Posterior vena cava (tissue), 2 donors: ENCODE measurements at places on chromosomes 1 and 21. TPM values are rescaled to one million over a fixed set of nuclear protein-coding genes. Genes with fewer than 3 reads are reported as not detected.

ARHGEF16 gene
- 0.29 TPM for total RNA-seq

LCE3D gene
- not detected for total RNA-seq

HSD3B2 gene
- not detected for total RNA-seq

RNU1-3 gene
- 18,986 TPM for total RNA-seq

IL24 gene
- total RNA-seq: not detected

DNA sequence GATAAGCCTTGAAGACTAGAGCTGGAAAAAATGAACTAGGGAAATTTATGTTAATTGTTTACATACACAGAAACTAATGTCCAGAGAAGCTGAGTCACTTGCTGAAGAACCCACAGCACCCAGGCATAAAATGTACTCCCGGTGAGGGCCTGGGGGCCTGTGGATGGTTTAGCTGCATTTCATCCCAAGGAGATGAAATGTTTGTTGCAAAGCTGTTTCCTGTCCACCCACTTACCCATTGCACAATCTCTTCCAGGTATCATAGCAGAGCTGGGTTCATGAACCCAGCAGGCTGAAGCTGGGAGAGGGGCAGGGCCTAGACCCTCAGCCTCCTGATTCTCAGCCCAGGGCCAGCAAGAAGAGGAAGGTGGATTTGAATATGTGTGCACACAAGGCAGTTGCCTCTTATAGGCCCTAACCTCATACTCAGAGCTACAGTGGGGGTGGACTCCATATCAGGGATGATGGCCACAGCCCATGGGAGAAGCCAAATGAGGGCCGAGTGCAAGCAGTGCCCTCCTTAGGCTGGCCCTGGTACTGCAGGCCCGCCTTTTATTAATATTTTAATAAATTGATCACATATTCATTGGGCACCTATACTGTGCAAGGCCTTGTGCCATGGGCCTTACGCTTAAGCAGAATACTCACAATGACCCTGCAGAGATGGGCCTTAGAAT is 110.8 kb downstream of the LACTBL1 start:
- no peak for DNase-seq

GRCh38 chr1:41340655-41341364 is 20.4 kb upstream of the FOXO6 start:
- no peak for DNase-seq

DNA sequence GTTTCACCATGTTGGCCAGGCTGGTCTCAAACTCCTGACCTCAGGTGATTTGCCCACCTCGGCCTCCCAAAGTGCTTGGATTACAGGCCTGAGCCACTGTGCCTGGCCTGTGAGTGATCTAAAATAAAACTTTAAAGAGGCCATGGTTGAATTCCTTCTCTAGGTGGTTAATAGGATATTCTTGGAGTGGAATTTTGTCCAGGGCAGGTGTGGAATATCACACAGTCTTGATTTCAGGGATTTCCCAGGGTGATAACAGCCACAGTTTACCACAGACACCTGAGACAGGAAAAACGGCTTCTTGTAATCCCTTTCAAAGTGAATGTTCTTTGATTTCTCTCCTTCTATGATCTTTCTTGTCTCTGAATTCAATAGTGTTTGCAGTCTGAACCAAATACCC is 32.1 kb upstream of the C1orf21 start:
- DNase-seq: no peak
